ENCODE measurements at places on chromosomes 3 and 15. TPM values are rescaled to one million over a fixed set of nuclear protein-coding genes. Genes with fewer than 3 reads are reported as not detected.
A peak's percentile ranks its signal among the peaks of the same experiment; 100 is the strongest.

The LTK gene
- total RNA-seq = 0.21 TPM

The WDR76 gene
- 25.2 TPM for total RNA-seq

The MNS1 gene
- 2.6 TPM for total RNA-seq

The RAF1 gene
- total RNA-seq = 73.8 TPM

The RBP2 gene
- not detected for total RNA-seq

GRCh38 chr3:71264840-71265239 is 318.7 kb downstream of the FOXP1 start:
- H3K27me3 ChIP-seq = no peaks in the 10 kb centered on the region
- H3K36me3 ChIP-seq = no peaks in the 10 kb centered on the region
- H3K4me3 ChIP-seq = no peak overlapping the region

GRCh38 chr15:87752250-87752951 is 504.1 kb downstream of the NTRK3 start:
- no peak overlapping the region for H3K27ac ChIP-seq
- DNase-seq = peak; percentile 73
- no peaks in the 10 kb centered on the region for H3K36me3 ChIP-seq

GRCh38 chr3:58414538-58415197 is 19.0 kb downstream of the PDHB start:
- H3K27me3 ChIP-seq = no peaks in the 10 kb centered on the region
- no peak overlapping the region for H3K4me3 ChIP-seq
- H3K27ac ChIP-seq = no peak overlapping the region
- peak; percentile 79 for DNase-seq
- H3K36me3 ChIP-seq = peaks cover 8% of the 10 kb centered on the region
- no peaks in the 10 kb centered on the region for H3K4me1 ChIP-seq

GRCh38 chr3:115525731-115526130 is 97.6 kb upstream of the GAP43 start:
- no peak for DNase-seq
- H3K27me3 ChIP-seq = peaks cover 4% of the 10 kb centered on the region
- no peaks in the 10 kb centered on the region for H3K4me1 ChIP-seq

GRCh38 chr15:101445562-101446517 is 43.7 kb downstream of the PCSK6 start:
- H3K4me1 ChIP-seq = peaks cover 18% of the 10 kb centered on the region
- no peaks in the 10 kb centered on the region for H3K27me3 ChIP-seq
- no peaks in the 10 kb centered on the region for H3K36me3 ChIP-seq
- peak overlapping the region; percentile 87 for H3K27ac ChIP-seq

- H3K27me3 ChIP-seq = no peaks in the 10 kb centered on the region
- no peak for DNase-seq
- H3K27ac ChIP-seq = no peak overlapping the region
- H3K4me3 ChIP-seq = no peak overlapping the region
- H3K36me3 ChIP-seq = no peaks in the 10 kb centered on the region
- no peaks in the 10 kb centered on the region for H3K4me1 ChIP-seq
These were observed 438.6 kb downstream of the ROBO1 start for GRCh38 chr3:79329154-79329553.

DNA sequence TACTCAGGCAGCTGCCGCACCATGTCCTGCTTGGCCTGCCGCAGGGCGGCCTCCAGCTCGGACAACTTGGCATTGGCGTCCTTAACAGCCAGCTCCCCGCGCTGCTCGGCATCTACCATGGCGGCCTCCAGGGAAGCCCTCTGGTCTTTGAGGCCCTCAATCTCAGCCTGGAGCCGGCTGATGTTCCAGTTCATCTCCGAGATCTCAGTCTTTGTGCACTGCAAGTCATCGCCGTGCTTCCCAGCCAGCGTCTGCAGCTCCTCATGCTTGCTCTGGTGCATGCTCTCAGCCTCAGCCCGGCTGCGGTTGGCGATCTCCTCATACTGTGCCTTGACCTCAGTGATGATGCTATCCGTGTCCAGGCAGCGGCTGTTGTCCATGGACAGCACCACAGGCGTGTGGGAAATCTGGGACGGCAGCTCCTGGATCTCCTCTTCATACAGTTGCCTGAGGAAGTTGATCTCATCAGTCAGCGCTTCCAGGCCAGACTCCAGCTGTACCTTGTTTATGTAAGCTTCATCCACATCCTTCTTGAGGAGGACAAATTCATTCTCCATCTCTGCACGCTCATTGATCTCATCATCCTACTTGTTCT is 15.5 kb upstream of the PSTPIP1 start:
- no peak overlapping the region for H3K27ac ChIP-seq
- no peak overlapping the region for H3K4me3 ChIP-seq
- peaks cover 2% of the 10 kb centered on the region for H3K27me3 ChIP-seq
- H3K36me3 ChIP-seq = no peaks in the 10 kb centered on the region

DNA sequence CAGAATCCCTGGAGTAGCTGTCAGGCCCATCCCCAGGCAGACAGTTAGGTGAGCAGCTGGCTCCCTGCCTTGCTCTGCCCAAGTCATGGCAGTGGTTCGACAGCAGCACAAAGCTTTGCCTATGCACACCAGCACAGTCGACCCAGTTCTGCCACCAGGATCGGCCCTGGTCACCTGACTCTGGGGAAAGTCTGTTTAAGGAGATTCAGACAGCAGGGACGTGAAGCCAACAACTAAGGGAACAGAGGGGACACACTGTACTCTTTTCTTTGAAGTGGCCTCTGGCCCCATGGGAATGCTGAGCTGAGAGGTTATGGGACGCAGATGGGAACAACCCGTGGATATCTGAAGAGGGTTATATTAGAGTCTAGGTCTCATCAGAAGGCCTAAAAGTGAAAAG is 134.8 kb downstream of the CHDH start:
- no peak for DNase-seq
- H3K27me3 ChIP-seq = peaks cover 2% of the 10 kb centered on the region
- no peaks in the 10 kb centered on the region for H3K36me3 ChIP-seq
- H3K27ac ChIP-seq = no peak overlapping the region
- no peak overlapping the region for H3K4me3 ChIP-seq

- no peaks in the 10 kb centered on the region for H3K4me1 ChIP-seq
- H3K27me3 ChIP-seq = no peaks in the 10 kb centered on the region
- peaks cover 3% of the 10 kb centered on the region for H3K36me3 ChIP-seq
- no peak for DNase-seq
- no peak overlapping the region for H3K27ac ChIP-seq
- H3K4me3 ChIP-seq = no peak overlapping the region
These were observed 11.5 kb downstream of the HEMK1 start for GRCh38 chr3:50580683-50581458.

DNA sequence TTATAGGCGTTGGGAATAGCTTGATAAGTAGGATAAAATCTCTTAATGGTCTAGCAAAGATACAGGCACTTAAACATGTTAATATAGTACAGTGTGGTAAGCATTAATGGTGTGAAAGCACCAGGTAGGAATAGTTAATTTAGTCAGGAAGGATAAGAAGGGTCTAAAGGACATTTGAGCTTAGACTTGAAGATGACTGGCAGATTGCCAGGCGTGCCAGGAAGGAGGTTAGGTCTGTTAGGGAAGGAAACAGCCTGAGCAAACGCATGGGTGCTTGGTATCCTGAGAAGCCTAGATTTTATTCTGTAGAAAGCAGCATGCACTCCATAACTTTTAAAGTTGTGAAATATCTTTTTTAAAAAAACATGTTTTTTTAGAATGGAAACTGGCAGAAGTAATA is 17.7 kb downstream of the SEC62 start:
- DNase-seq = peak; percentile 43
- no peaks in the 10 kb centered on the region for H3K27me3 ChIP-seq
- H3K4me1 ChIP-seq = no peaks in the 10 kb centered on the region
- H3K27ac ChIP-seq = no peak overlapping the region
- no peak overlapping the region for H3K4me3 ChIP-seq

DNA sequence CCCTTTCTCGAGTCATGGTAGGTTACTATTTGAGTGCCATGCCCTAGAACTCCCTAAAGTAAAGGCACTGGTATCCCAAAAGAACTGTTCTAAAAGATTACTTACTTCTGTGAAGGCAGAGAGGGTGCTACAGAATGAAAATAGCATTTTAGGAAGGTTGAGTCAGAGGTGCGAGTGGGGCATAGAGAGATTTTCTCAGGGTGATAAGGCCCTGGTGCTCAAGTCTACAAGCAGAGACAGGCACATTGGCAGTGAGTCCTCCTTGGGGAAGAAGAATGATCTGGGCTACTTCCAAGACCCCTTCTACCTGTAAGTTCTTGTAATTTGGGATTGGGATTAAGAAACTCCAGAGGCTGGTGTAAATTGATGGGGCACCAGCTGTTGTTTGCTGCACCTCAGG is 96.7 kb downstream of the AKAP13 start:
- H3K27me3 ChIP-seq = no peaks in the 10 kb centered on the region
- H3K36me3 ChIP-seq = no peaks in the 10 kb centered on the region

All from endothelial cell of umbilical vein (primary cell).